ENCODE measurements at places on chromosomes 1 and 21.

DNA sequence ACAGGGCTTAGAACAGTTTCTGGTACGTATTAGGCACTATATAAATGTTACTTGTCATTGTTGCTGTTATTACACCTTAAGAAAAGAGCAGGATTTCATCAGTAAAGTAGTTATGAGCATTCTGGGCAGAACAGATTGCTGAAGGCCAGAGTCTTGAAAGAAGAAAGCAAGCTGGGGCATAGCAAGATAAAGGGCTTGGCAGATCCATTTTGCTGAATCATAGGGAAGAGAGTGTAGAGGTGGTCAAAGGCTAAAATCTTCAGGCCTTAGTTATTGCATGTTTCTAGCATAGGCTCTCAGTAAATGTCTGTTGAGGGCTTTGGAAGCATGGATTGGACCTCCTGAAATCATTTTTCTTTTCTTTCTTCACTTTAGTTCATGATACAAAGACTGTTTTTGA lies 67.5 kb downstream of the PLA2G4A start:
- peaks cover 10% of the 10 kb centered on the region for H3K4me1 ChIP-seq
- no peaks in the 10 kb centered on the region for H3K27me3 ChIP-seq
- H3K4me3 ChIP-seq = no peak overlapping the region
- no peaks in the 10 kb centered on the region for H3K36me3 ChIP-seq
- no peak for DNase-seq

GRCh38 chr1:166184897-166185296 lies 18.1 kb upstream of the FAM78B start:
- no peak overlapping the region for H3K27ac ChIP-seq
- no peaks in the 10 kb centered on the region for H3K4me1 ChIP-seq
- H3K36me3 ChIP-seq = no peaks in the 10 kb centered on the region

GRCh38 chr1:29698033-29698432 lies 461.7 kb downstream of the PTPRU start:
- H3K4me1 ChIP-seq = no peaks in the 10 kb centered on the region
- DNase-seq = peak; percentile 58
- H3K27me3 ChIP-seq = no peaks in the 10 kb centered on the region
- no peaks in the 10 kb centered on the region for H3K36me3 ChIP-seq

- no peaks in the 10 kb centered on the region for H3K27me3 ChIP-seq
- no peak for DNase-seq
- no peaks in the 10 kb centered on the region for H3K4me1 ChIP-seq
- H3K4me3 ChIP-seq = no peak overlapping the region
- H3K27ac ChIP-seq = no peak overlapping the region
- H3K36me3 ChIP-seq = no peaks in the 10 kb centered on the region
Measured at GRCh38 chr1:110292031-110292741, 47.0 kb upstream of the RBM15 start.

DNA sequence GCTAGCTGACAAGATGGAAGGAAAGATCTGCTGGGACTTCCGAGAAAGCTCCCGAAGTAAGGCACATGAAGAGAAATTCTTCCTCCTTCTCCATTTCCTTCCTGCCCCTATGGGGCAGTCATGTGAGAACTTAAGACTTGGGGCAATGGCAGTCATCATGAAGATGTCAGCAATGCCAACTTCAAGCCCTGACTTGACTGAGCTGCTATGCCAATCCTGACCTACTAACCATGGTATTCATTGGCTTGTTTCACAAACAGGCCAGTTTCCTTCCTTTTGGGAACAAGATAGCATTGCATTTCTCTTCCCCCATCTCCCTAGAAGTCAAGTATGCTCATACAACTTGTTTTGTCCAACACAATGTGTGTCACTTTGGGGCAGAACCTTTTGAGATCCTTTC lies 25.5 kb downstream of the GRIK1 start:
- no peaks in the 10 kb centered on the region for H3K4me1 ChIP-seq
- no peaks in the 10 kb centered on the region for H3K27me3 ChIP-seq
- H3K36me3 ChIP-seq = no peaks in the 10 kb centered on the region
- H3K4me3 ChIP-seq = no peak overlapping the region
- no peak overlapping the region for H3K27ac ChIP-seq
- DNase-seq = no peak

GRCh38 chr1:72285074-72285425 lies 2.7 kb upstream of the NEGR1 start:
- peaks cover 15% of the 10 kb centered on the region for H3K4me1 ChIP-seq
- H3K27me3 ChIP-seq = no peaks in the 10 kb centered on the region
- peak overlapping the region; percentile 83 for H3K4me3 ChIP-seq
- peak overlapping the region; percentile 92 for H3K27ac ChIP-seq
- DNase-seq = peak; percentile 51

DNA sequence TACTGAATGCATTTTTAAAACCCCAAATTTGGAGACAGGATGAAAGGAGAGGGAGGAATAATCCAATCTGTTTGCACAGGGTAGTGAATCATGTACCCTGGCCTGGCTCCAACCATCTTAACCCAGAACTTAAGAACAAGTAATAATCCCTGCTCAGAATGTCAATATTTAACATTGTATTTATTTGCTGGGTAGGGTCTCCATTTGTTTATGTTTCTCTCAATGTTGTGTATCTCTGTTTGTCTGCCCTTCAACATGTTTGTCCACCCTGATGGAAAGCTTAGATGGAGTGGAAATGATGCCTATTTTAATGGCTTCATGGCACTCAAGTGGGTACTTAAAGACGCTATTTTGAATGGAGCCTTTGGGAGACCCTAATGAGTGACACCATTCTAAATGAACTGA lies 54.4 kb upstream of the CDC42BPA start:
- no peak overlapping the region for H3K4me3 ChIP-seq
- H3K4me1 ChIP-seq = peaks cover 39% of the 10 kb centered on the region
- no peak overlapping the region for H3K27ac ChIP-seq
- no peaks in the 10 kb centered on the region for H3K36me3 ChIP-seq
- H3K27me3 ChIP-seq = no peaks in the 10 kb centered on the region
- no peak for DNase-seq

- H3K36me3 ChIP-seq = no peaks in the 10 kb centered on the region
- H3K4me1 ChIP-seq = no peaks in the 10 kb centered on the region
- no peak overlapping the region for H3K4me3 ChIP-seq
- H3K27me3 ChIP-seq = no peaks in the 10 kb centered on the region
Measured at GRCh38 chr1:9633493-9633892, 18.0 kb upstream of the PIK3CD start.

- peaks cover 24% of the 10 kb centered on the region for H3K4me1 ChIP-seq
- peak overlapping the region; percentile 93 for H3K27ac ChIP-seq
- peak; percentile 90 for DNase-seq
- H3K27me3 ChIP-seq = no peaks in the 10 kb centered on the region
Measured at GRCh38 chr1:151457911-151458801, 1.1 kb downstream of the POGZ start.

DNA sequence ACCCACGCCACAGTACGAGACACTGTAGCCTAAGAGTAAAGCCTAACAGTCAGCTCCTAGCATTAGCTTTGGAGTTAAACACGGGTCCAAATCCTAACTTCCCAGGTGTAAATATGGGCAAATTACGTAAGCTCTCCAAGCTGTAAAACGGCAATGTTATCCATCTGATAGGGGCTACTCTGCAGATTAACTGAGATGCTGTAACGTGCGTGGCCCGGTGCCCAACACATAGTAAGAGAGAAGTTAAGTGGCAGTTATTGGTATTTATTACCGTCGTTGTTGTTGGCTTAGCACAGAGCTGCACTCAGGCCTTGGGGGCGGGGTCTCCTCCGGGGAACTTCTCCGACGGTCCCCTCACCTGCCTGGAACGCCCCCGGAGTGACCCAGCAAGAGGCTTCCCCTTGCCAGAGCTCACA lies 457 bp downstream of the TRAPPC3 start:
- DNase-seq = no peak
- H3K27me3 ChIP-seq = no peaks in the 10 kb centered on the region
- peaks cover 36% of the 10 kb centered on the region for H3K4me1 ChIP-seq
- H3K36me3 ChIP-seq = no peaks in the 10 kb centered on the region
- peak overlapping the region; percentile 89 for H3K4me3 ChIP-seq

- no peaks in the 10 kb centered on the region for H3K4me1 ChIP-seq
- no peaks in the 10 kb centered on the region for H3K36me3 ChIP-seq
- no peak overlapping the region for H3K27ac ChIP-seq
- no peak overlapping the region for H3K4me3 ChIP-seq
- no peak for DNase-seq
Measured at GRCh38 chr1:223887747-223888418, 42.1 kb upstream of the TP53BP2 start.

GRCh38 chr21:42674351-42674940 lies 21.0 kb downstream of the PDE9A start:
- peaks cover 37% of the 10 kb centered on the region for H3K4me1 ChIP-seq
- H3K27me3 ChIP-seq = no peaks in the 10 kb centered on the region
- DNase-seq = peak; percentile 90

DNA sequence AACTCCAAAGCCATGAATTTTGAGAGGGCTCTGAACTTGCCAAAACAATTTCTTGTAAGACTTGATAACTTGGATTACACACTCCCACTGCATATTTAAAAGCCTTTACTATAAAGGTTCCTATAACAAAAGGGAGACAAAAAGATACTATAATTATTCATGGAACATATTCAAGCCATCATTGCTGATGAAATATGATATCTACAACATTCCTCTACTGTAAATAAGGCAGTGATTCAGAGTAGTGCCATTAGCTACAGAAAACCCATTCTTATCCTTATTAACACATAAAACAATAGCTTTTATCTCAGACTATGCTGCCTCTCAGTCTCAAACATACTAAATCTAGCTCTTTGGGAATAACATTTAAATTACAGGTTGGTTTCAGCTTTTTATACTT lies 675.5 kb upstream of the CXADR start:
- no peak overlapping the region for H3K4me3 ChIP-seq
- H3K27ac ChIP-seq = no peak overlapping the region
- H3K36me3 ChIP-seq = no peaks in the 10 kb centered on the region
- no peaks in the 10 kb centered on the region for H3K4me1 ChIP-seq

- H3K4me3 ChIP-seq = no peak overlapping the region
- peak overlapping the region; percentile 66 for H3K27ac ChIP-seq
- peaks cover 15% of the 10 kb centered on the region for H3K4me1 ChIP-seq
- no peaks in the 10 kb centered on the region for H3K27me3 ChIP-seq
Measured at GRCh38 chr1:45545019-45545493, 5.6 kb upstream of the AKR1A1 start.

- H3K36me3 ChIP-seq = no peaks in the 10 kb centered on the region
- no peaks in the 10 kb centered on the region for H3K27me3 ChIP-seq
- no peak overlapping the region for H3K27ac ChIP-seq
- no peak for DNase-seq
- no peaks in the 10 kb centered on the region for H3K4me1 ChIP-seq
Measured at GRCh38 chr1:29732453-29732852, 496.1 kb downstream of the PTPRU start.

GRCh38 chr1:241336335-241336734 lies 20.7 kb downstream of the RGS7 start:
- no peak overlapping the region for H3K4me3 ChIP-seq
- no peaks in the 10 kb centered on the region for H3K4me1 ChIP-seq

DNA sequence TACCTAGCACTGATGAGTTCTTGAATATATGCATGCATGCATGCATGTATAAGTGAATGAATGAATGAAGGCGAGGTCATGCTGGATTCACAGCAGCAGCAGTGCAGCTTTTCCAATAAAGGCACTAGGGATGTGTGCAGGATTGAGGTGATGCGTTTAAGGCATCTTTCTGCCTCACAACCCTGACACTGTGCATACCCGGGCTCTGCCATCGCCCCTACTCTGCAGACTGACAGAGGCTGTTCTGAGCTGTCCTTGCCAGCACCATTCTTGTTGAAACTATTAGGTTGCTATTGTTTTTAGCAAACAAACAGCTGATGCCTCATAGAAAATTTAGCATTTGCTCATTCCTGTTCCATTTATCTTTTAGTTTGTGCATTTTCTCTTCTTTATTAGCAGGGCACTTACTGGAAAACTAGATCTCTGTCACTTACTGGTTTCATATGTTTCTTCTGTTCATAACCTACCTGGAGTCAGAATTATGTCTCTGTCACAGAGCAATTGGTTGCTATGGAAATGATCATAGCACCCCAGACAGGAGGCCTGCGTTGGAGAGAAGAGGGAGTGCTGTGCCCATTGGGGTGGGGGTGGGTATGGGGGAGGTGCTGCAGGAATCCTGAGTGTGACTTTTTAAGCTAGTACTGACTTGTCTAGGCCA lies 79.0 kb downstream of the CD58 start:
- H3K27me3 ChIP-seq = no peaks in the 10 kb centered on the region
- no peaks in the 10 kb centered on the region for H3K36me3 ChIP-seq
- DNase-seq = no peak

DNA sequence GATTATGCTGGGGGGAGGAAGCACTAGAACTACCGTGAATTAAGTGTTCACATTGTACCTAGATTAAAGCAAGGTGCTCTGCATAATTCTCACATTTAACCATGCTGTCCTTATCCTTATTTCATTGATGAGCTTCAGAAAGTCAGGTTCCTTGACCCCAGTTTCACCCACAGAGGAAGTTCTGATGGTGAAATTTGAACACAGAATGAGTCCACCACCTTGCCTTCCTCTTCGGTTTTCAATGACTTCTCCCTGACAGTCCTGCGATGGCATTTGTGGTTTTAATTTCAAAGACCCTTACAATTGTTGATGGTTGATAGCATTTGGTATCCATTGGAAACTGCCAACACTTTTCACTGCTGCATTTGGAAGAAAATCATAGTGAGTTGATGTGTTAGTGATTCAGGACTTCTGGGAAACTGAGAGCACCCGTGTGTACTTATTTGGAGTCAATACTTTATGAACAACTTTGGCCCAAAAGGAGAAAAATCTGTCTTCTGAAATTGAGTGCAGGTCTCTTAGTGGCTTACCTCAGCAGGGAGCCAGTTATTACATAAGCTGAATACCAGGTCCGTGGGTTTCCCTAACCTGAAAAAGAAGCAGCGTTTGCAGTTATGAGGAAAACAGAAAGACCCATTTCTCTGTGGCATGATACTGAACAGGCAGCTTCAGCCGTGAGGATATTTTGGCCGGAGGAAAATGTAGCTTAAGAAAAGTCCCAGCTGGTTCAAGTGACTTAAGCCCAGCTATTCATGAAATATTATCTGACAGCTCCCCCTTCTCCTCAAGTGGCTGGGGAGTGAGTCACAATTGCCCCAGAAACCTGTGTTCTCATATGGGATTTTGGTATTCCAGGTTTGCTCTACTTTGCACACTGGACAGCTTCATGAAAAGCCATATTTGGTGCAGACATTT lies 47.5 kb downstream of the ROR1 start:
- H3K27me3 ChIP-seq = no peaks in the 10 kb centered on the region
- H3K4me3 ChIP-seq = no peak overlapping the region
- peaks cover 13% of the 10 kb centered on the region for H3K4me1 ChIP-seq
- DNase-seq = peak; percentile 51

DNA sequence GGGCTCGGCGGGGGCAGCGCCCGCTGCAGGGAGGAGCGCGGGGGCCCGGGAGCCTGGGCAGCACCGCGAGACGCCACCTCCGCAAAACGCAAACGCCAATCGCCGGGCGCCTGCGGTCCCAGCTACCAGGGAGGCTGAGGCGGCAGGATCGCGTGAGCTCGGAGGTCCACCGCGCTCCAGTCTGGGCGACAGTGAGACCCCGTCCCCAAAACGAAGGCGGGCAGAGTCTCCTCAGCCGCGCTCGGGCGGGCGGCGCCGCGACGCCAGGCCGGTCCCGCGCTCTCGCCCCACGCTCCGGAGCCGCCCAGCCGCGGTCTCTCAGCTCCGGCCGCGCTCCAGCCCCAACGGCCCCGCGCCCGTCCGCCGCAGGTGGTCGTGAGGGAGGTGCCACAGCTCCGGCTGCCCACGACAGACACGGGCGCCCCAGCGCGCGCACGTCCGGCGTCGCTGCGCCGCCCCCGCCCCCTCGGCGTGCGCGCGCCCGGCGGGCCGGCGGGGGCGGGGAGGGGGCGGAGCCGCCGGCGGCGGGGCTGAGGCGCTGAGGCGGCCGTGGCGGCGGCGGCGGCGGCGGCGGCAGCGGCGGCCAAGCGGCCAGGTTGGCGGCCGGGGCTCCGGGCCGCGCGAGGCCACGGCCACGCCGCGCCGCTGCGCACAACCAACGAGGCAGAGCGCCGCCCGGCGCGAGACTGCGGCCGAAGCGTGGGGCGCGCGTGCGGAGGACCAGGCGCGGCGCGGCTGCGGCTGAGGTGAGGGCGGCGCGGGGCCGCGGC lies at the start of gene ADARB1:
ADARB1 (plus strand) TSS at position 533 of the 770 bp plus-strand sequence. CDS start 97,077 bp downstream, outside the sequence.
- DNase-seq = peak; percentile 59
- peak within 1 kb of the TSS; percentile 97 for H3K4me3 ChIP-seq
- H3K27me3 ChIP-seq = no peaks in the 10 kb centered on the region
- H3K4me1 ChIP-seq = peaks cover 16% of the 10 kb centered on the region
